ENCODE measurements at places on chromosomes 12 and 14.

DNA sequence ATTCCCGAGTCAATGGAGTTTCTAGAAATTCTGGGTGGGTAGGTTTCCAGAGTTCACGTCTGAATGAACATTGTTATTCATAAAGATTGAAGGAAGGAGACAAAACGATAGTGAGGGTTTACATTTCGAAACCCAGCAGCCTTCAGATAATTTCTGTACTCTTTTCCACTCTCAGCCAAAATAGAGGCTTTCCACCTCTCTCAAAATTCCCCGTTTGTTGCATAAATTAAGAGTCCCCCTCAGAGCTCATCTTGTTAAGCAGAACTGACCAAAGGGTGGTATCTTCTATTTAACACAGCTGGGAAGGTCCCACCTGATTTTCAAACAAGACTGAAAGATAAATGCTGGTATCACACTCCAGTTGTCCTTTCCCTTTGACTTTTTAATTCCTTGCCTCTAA lies 21.5 kb upstream of the YARS2 start:
- DNase-seq = no peak

GRCh38 chr12:58359084-58359483 lies 417.7 kb downstream of the ATP23 start:
- DNase-seq = peak; percentile 84

GRCh38 chr14:22602862-22603261 lies 4.8 kb downstream of the ABHD4 start:
- DNase-seq = peak; percentile 34

DNA sequence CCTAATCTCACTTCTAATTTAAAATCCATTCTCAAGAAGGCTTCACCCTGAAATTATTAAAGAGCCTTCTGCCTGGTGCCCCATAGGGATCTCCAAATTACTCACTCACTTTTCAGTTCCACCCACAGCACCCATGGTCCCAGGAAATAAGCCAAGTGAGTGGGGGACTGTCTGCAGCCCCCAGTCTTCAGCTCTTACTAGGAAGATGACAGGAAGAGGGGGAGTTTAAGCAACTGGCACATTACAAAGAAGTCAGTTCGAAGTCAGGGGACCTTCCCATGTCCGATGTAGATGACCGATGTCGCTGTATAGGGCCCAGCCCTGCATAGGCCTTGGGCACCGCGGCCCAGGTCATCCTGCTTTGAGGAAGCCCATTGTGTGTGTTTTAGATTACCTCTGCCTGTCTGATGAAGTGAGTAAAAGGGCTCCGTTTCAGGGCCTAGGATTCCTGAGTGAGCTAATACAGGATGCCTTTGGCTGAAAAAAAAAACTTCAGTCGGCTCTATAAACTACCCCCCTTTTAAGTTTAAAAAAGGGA lies 1.9 kb downstream of the ACTN1 start:
- no peak for DNase-seq

- peak; percentile 85 for DNase-seq
Measured at GRCh38 chr12:93879476-93880421, 202.6 kb downstream of the CRADD start.

- no peak for DNase-seq
Measured at GRCh38 chr12:114241973-114242434, 163.9 kb downstream of the TBX5 start.

DNA sequence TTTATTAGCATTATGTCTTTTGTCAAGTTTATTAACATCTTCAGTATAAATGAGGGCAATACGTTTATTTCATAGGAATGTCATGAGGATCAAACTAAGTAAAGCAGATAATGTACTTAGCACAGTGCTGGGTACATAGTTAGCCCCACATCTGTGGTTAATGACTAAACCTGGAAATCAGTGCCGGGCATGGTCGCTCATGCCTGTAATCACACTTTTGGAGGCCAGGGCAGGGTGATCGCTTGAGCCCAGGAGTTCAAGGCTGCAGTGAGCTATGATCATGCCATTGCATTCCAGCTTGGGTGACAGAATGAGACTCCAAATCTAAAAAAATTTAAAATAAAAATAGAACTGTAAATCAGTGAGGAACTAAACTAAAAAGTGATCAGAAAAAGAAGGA lies 44.8 kb upstream of the GUCY2C start:
- no peak for DNase-seq

DNA sequence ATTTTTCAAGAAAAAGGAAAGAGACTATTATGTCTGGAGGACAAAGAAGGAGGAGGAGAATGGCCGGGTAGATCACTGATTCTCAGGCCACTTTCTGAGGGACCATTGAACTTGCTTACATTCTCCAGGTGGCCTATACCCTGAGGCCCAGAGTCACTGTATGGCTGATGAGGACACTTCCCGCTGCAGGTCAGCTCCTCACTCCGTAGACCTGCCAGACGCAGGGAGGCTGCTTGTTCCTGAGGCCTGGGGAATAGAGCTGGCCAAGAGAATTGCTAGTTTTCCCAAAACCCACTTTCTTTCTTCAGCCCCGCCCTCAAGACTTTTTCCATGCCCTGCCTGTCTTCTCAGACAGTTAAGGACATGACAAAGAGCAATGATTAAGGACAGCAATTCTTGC lies 510.5 kb upstream of the TBX3 start:
- no peak for DNase-seq

DNA sequence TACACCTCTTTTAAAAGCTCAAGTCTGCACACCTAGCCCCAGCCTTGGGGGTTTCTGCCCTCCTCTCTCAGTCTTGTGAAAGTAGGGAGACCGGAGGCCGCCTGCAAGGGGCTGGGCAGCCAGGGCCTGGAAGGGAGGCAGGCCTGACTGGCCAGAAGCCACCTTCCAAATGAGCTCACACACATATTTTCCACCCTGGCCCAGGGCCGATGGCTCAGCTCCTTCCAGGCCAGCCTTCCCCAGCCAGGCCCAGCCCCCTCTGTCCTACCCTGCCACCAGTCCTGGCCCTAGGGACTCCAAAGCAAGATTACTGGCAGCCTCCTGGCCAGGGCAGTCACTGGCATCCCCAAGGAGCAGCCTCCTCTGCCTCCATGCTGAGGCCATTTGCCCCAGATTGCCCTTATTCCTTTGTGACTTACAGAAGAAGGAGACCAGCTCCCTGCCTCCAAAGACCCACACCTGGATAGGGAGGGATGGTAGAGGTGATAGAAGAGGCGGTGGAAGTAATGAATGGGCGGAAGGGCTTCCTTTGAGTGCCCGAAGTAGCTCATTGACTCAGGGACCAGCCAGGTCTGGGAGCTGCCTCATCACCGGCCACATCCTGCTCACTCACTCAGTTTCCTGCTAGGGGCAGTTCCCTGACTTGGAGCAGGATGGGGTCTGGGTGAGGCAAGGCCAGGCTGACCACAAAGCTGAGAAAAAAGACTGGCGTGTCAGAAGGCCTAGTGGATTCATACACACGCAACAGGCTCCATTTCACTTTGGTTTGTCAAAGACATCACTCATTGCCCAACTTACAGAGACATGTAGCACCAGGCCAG lies 14.8 kb downstream of the MMP14 start:
- DNase-seq = peak; percentile 82
